ENCODE measurements at places on chromosomes 13 and 19.

DNA sequence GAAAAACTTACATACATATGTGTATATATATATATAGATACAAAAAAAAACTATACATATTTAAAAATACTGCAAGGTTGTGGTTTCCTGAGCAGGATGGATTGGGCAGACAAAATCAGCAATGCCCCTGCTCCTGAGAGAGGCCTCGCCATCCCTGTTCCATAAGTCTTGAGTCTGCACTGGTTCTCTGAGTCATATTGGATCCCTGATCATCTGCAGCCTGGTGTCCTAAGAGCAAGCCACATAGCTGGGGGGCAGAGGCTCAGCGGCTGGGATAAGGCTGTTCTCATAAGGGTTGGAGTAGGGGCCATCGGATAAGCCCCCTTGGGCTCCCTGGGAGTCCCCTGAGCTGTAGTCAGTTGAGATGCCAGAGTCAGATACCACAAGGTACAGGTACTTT, 3.3 kb downstream of the SWSAP1 start:
- DNase-seq: no peak

GRCh38 chr19:44592451-44592890, 20.9 kb upstream of the IGSF23 start:
- DNase-seq: no peak

DNA sequence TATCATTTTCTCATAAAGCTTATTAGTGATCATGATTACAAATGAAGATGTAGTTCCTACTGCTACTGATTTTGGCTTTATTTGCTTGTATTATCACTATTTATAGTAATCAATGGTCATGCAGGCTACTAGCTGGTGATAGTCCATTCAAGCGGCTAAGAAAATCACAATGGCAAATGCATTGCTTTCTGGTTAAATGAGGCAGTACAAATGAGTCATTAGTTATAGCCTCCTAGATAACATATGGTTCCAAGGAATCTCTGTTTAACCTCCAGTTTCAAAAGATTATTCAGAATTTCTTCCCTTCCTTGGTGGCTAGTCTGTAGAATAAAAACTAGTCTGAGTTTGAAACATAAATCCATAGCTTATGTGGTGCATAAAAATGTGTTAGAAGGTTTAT, 141.3 kb upstream of the HTR2A start:
- no peak for DNase-seq

GRCh38 chr19:52343548-52343947, 7.5 kb downstream of the ZNF610 start:
- DNase-seq: peak; percentile 77

- DNase-seq: no peak
These were observed 2.3 kb downstream of the TFDP1 start for GRCh38 chr13:113586661-113587479.

DNA sequence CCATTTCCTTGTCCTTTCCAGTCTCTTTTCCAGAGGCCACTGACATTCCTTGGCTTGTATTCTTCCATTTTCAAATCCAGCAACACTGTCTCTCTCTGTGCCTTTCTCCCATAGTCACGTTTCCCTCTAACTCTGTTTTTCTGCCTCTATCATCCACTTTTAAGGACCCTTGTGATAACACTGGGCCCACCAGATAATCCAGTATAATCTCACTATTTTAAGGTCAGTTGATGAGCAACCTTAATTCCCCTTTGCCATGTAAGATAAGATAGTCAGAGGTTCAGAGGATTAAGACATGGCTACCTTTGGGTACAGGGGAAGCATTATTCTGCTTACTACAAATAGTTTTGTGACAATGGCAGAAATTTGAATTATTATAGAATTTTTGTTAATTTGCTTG, 45.7 kb upstream of the N4BP2L1 start:
- DNase-seq: no peak

DNA sequence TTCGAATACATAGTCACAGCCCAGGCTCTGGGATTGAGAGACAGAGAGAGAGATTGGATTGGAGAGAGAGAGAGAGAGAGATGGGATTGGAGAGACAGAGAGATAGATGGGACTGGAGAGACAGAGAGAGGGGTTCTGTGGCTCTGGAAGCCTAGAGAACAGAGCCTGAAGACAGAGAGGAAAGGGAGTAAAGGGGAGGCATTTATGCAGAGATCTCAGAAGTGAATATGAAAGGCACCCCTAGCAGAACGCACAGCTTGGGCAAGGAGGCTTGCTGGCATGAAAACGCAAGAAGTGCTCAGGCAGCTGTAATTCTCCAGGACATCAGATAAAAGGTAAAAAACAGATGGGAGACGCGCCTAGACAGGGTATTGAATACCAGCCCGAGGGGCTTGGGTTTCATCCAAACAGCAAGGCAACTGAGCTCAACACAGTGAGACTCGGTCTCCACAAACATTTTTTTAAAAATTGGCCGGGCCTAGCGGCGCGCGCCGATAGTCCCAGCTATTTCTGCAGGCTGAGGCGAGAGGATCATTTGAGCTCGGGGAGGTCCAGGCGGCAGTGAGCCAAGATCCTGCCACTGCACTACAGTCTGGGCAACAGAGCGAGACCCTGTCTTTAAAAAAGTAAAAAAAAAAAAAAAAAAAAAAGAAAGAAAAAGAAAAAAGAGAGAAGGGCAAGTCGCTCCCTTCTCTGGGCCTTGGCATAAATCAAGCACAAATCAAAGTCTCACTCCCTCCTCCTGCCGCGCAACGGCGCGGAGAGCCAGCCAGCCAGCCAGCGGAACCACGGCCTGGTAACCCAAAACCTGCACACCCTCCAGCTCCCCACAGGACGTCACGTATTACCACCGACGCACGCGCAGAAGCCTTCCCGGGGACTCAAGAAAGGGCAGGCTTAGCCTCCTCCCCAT, 774 bp upstream of the PPP2R1A start:
- DNase-seq: no peak

DNA sequence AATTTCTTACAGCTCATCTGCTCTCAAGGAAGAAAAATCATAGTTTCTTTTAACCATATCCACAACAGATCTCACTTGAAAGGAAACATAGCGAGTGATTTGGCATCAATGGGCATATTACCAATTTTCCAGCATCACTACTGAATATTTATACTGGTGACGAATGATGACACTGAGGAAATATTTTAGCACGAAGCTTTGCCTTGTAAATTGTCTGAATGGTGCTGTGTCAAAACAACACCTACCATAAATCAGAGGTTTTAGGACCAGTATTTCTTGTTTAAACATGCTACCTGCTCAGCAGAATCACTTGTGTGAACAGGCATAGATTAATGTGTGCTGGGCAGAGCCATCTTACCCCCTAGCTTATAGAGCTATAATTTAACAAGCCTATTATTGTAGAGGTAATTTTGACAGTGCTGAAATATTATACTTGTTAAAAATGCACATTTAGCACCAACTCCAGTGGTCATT, 146.8 kb downstream of the ABCC4 start:
- DNase-seq: peak; percentile 70

GRCh38 chr19:20388706-20389225, 176.8 kb downstream of the ZNF737 start:
- peak; percentile 2 for DNase-seq

- DNase-seq: no peak
These were observed 5.2 kb downstream of the CTU1 start for GRCh38 chr19:51102991-51103390.

- no peak for DNase-seq
These were observed 118.8 kb downstream of the MIPEP start for GRCh38 chr13:23770428-23770827.

GRCh38 chr19:8489561-8490394, 12.7 kb downstream of the PRAM1 start:
- peak; percentile 76 for DNase-seq

DNA sequence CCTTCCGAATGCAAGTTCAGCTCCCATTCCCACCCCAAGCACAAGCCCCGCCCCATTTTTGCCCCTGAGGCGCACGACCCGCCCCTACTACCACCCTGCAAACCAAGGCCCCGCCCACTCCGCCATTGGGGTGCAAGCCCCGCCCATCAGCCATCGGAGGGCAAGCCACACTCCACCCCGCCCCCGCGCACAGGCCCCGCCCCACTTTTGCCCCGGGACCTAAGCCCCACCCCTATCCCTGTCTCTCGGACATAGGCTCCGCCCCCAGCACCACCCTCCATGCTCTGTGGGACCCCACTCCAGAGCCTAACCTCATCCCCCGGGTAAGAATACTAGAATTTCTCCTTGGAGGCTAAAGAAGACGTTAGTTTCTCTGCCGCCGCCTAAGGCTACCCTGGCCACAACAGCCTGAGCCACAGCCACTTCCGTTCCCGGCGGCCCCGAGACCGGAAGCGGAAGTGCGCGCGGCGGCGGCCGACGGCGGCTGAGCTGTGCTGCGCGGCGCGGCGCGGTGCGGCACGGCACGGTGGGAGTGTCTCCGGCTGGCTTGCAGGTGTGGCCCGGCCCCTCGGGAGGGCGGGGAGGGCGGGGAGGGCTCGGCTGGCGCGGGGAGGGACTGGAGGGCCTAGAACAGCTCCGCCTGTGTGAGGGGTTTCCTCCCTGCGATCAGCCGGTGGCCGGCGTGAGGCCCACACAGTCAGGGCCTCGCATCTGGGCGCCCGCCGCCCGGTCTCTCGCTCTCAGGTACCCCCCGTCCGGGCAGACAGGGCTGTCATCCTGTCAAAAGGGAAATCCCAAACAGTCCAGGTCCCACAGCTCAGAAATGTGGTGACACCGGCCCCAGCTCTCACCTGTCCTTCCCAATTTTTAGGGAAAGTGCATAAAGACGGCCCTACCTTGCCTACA, at the start of gene ZNF333:
ZNF333 (plus strand) TSS at position 451 of the 906 bp plus-strand sequence. CDS start 3,444 bp downstream, outside the sequence.
- peak; percentile 86 for DNase-seq

GRCh38 chr19:16066611-16067104, 9.6 kb upstream of the TPM4 start:
- no peak for DNase-seq

DNA sequence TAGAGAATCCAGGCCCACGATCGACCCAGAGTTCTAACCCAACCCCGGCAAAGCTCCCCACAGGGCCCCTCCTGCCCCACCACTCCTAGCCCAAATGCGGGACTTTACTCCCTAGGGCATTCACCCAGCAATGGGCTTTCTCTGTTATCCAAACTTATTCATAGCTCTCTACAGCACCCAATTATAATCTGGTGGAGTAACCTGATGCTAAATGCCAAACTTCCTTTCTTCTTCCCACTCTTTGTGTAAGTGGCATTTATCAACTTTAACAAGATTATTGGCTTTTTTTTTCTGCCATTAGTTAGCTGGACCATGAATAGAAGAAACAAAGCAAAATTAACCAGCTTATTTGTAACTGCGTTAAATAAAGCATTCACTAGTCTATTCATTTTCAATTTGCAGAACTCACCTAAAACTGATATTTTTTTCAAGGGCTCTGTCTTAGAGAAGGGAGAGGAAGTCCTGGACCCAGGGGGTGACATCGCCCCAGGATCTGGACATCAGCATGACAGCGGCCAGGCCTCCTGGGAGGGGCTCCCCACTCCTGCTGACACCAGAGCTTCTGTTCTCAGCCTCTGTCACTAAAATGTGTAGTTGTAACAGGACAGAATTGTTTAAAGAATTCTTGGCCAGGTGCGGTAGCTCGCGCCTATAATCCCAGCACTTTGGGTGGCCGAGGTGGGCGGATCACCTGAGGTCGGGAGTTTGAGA, 1.5 kb downstream of the FAM124A start:
- DNase-seq: no peak

DNA sequence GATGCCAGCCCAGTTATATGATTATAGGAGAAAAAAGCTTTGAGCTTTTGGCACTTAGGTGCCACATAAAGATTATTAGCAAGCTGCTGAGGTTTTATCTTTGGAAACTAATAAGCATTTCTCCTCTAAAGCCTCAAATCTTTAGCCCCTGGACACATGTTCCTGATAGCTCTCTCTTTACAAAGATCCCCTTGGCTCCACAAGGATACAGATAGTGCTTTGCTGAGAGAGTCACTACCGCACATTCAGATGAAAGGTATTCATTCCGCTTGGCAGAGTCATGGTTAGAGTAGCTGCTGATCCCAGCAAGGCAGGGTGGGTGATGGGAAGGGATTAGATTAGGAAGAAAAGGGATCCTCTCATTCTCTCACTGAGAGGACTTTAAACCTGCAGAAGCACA, 28.2 kb upstream of the PSG7 start:
- peak; percentile 6 for DNase-seq

GRCh38 chr19:5093297-5093928, 124.5 kb downstream of the KDM4B start:
- no peak for DNase-seq

DNA sequence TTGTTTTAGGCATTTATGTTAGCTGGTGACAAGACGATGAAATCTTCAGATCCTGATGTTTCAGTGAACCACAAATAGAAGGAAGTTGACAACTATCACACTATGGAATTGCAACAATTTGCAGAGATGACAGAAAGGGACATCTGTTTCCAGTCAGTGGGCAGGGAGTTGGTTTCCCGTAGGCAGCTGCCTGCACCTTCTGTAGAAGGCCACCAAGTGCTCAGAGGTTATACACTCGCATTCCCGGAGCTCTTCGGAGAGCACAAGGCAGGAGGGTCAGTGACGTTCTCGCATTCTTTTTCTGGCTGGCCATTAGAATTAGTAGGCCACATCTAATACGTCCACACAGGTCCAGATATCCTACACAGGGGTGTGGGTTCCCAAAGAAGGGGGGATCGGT, 129.4 kb downstream of the SHISA2 start:
- no peak for DNase-seq

DNA sequence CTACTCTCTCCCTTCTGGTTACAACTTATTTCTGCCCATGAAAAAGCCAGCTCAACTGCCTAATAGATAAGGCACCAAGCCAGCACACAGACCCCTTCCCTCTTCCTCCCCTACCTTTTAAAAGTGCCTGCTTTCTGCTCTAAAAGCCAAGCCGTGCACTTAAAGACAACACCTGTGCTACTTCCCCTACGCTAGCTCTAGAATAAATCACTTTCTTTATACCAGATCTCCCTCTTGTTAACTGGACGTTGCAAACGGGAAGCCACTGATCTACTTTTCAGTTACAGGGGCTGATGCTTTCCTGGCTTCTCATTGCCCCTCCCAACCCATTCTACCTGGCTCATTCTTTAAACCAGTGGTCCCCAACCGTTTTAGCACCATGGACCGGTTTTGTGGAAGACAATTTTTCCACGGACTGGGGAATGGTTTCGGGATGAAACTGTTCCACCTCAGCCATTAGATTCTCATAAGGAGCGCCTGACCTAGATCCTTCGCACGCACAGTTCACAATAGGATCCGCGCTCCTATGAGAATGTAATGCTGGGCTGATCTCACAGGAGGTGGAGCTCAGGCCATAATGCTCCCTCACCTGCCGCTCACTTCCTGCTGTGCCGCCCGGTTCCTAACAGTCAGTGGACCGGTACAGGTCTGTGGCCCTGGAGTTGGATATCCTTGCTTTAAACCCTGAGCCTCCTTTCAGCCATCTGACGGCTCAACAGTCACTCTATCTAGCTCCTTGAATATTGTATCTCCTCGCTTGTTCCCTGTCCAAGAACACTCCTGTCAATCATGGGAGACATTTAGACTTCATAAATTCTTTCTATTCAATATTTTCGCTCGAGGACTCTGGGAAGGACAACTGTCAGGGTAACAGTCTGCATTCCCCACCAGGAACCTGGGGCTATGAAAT, 841 bp upstream of the ZNF223 start:
- peak; percentile 78 for DNase-seq

- DNase-seq: no peak
These were observed 197.2 kb downstream of the TEX29 start for GRCh38 chr13:111517641-111518010.

- no peak for DNase-seq
These were observed 72.4 kb upstream of the TSC22D1 start for GRCh38 chr13:44648392-44649103.

All from NCI-H1105 treated with DMSO at 0.1 percent for 48 hours (cell line).